ENCODE measurements at places on chromosomes 12 and 14.

GRCh38 chr14:65222440-65222858 lies 120.1 kb upstream of the MAX start:
- no peak for DNase-seq

GRCh38 chr12:12874029-12874428 lies 17.3 kb upstream of the GPRC5A start:
- no peak for DNase-seq

GRCh38 chr12:25681580-25681979 lies 128.5 kb upstream of the LMNTD1 start:
- no peak for DNase-seq

- no peak for DNase-seq
Measured at GRCh38 chr14:45140661-45141187, 5.0 kb downstream of the FANCM start.

DNA sequence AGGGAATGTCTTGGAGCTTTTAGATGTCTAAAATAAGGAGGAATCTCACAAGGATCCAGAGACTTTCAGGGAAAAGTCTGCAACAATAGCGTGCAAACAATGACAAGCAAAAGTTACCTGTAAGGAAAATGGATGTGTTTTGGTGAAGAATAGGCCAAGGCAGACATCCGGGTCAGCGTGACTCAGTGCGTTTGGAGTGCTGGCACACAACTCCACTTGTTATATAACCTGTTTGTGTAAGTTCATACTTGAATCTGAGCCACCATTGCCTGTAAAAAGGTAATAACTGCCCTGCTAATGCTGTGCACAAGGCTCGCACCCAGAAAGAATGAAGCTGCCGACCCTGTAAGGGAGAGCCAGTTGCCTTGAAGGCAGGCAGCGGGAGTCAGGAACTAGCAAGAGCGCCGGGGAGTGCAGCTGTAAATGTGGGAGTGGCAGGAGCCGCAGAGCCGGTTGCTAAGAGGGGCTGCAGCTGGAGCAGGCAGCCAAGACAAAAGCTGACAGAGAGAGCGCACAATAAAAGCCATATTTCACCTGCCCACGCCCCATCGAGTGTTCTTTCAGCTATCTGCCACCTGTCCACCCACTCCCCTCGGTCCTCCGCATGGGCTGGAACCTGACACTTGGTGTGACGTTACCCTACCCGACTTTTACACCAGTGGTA lies 638.5 kb upstream of the MIS18BP1 start:
- DNase-seq, result peak; percentile 95

DNA sequence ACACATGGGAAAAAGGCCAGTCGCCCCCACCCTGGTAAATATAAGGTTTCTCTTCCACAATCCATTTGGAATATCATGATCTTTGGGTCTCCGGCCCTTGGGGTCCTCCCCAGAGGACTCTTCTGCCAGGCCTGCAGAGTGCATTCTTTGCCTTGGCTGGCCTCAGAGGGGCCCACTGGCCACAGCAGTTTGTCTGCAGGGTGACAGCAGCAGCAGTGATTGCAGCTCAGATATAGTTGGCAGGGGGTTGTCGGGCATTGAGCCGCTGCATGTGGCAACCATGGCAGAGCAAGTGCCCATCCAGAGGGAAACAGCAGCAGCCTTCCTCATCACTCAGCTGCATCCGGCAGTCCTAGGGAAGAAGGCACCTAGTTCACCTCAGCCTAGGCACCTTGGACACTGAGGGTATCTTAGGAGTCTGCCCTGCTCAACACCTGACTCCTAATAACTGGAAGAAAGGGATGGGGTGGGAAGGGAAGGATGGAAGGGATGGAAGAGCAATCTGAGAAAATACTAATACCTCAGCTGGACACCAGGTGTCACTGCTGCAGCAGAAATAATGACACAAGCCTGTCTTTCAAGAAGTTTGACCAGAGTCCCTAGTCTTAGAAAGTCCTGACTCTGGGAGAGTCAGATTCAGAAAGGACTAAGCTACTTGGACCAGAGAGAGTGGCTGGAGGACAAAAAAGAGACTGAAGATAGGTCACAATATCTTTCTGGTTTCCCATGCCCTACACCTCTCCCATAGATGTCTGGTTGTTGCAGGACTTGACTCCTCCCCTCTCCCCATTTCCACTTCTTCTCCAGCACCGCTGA lies 8.9 kb downstream of the AJUBA start:
- DNase-seq, result no peak

DNA sequence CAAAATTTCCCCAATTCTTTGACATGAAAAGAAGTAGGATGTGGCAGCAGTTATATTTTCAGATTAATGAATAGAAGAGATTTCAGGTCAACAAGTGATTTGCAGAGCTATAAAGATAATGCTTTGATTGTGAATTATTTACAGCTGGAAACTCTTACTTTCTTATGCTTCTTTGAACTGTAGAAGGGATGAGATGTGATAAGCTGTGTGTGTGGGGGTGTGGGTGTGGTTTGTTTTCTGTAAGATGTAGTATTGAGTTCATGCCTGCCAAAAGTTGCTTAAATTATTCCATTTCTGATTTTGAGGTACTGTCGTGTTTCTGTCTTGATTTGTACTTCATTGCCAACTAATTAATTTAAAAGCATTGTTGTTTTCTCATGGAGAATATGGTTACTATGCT lies 22.7 kb downstream of the AEBP2 start:
- no peak for DNase-seq

GRCh38 chr14:27605282-27605681 lies 1007.4 kb upstream of the NOVA1 start:
- DNase-seq, result no peak

DNA sequence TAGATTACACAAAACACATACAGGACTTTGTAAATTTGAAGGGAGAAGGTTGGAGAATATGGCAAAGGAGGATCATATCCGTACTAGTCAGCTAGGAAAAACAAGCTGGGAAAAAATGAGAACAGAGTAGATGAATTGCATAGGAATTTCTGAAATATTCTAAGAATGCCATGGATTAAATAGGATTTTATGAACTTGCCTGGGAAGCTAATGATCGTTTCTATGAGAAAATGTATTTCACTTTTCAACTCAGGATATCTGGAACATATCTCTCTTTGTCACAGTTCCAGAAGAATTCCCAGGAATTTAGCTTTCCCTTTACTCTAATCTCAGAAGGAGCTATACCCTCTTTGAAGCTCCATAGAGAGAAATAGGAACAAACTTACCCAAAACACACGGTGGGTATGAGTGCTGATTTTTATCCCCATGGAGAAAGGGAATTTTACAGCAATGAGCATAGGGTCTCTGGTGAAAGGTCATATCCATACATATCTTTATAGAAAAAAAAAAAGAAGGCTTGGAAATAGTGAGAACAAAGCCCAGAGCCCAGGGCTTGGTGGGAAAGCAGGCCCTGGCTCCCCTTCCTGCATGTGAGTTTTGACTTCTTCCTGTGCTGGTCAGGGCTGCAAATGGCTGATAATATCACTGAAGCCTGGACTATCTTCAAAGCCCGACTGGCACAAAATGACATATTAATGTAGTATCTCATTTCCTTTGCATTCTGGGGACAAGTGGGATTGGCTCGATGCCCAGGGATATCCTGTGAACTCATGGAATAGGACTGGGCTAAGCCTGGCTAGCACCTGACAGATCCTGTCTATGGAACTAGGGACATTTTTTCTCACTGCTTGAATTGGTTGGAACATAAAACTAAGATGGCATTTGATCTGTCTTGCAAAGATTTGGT lies 136.3 kb downstream of the AEBP2 start:
- DNase-seq, result peak; percentile 18

DNA sequence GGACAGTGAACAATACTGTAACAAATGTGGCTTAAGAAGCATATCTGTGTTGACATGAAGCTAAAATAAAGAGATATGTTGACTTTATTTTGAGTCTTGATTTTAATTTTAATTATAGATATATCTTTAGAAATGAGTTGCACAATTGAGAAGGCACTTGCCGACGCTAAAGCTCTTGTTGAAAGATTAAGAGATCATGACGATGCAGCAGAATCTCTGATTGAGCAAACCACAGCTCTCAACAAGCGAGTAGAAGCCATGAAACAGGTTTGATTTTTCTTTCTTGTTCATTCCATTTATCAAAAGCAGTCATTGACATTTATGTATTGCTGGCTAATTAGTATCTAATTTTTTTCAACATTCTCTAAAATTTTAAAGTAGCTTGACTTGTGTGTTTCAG lies 15.8 kb downstream of the FGFR1OP2 start:
- DNase-seq, result no peak

- no peak for DNase-seq
Measured at GRCh38 chr12:1528791-1529190, 65.6 kb downstream of the FBXL14 start.

- DNase-seq, result peak; percentile 24
Measured at GRCh38 chr12:114476159-114476558, 70.2 kb upstream of the TBX5 start.

DNA sequence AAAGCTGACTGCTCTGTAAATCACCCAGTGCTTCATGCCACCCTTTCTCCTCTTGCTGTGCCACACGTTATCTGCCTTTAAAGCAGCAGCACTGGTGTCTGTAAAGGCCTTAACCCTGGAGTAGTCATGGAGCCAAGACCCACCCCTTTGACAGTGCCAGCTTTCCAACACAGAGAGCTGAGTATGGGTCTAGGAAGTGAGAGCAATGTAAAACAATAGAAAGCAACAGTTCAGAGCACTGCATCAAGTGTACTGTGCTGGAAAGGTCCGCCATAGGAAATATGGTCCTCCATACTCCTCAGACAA lies 139.5 kb downstream of the DAD1 start:
- no peak for DNase-seq

DNA sequence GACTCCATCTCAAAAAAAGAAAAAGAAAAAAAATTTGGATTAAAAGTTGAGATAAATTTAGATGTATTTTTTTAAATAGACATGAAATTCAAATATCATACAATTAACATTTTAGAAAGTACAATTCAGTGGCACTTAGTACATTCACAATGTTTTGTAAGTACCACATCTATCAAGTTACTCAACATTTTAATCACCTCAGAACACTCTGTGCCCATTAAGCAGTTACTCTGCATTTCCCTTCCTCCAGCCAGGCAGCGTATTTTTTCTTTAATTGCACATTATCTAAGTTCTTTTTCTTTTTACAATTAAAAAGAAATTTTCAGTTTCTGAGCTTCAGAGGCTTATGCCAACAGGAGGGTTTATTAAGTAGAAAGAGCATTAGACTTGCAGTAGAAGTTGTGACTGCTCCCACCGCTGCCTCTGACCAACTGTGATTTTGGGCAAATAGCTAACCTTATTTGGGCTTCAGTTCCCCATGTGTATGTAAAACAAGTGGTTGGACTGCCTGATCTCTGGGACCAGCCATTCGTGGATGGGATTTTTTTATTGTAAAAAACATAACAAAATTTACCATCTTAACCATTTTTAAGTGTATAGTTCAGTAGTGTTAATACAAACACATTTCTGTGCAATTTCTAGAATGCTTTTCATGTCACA lies 65.7 kb downstream of the WNK1 start:
- no peak for DNase-seq

DNA sequence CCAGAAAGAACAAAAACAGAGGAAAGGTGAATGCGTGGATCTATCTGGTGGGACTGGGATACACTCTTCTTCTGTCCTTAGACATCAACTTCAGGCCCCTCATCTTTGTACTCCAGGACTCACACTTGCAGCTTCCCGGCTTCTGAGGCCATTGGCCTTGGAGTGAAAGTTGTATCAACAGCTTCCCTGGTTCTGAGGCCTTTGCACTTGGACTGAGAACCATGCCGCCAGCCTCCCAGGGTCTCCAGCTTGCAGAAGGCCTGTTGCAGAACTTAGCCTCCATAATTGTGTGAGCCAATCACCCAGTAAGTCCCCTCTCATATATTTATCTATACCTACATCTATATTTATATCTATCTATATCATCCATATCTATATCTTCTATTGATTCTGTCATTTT lies 218.4 kb downstream of the SOX5 start:
- no peak for DNase-seq

GRCh38 chr14:34012978-34013720 lies 62.3 kb upstream of the EGLN3 start:
- no peak for DNase-seq

DNA sequence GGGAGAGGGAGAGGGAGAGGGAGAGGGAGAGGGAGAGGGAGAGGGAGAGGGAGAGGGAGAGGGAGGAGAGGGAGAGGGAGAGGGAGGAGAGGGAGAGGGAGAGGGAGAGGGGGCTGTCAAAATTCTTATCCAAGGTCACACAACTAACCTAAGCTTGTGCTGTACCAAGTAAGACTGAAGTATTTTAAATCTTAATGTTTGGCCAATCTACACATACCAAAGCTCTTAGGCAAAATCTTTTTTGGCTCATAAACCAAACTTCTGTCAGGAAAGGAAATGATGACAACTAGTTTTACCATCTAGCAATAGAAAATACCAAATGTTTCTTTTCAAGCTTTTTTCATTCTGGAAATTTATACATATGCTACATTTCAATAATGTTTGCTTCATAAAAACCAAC lies 33.8 kb downstream of the CCDC38 start:
- DNase-seq, result no peak

DNA sequence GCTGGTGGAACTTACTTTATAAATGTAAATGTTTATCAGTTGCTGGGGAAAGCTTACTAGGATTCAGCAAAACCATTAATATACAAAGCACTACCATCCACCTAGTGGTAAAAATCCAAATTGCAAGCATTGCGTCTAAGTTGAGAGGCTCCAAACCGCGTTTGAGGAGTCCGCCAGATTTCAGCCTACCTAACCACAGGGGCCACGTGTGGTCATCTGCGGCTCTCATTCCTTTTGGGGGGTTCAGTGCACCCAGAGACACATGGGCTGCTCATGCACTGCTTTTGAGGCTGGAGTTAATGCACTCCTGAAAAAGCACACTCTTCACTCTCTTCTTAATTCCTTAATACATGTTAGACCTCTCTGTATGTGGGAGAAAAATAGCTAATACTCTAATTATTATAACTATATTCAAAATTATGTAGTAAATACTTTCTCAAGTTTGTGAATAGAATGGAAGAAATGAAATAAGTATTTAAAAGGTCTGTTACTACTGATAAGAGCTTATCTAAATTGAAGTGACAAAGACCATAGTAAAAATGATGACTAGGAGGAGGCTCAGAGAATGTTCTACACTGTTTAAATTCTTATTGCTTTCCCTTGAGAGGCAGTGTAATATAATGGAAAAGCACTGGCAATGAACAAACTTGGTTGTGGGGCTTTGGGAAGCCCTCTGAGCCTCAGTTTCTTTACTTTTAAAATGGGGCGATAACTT lies 41.4 kb upstream of the MANSC4 start:
- DNase-seq, result no peak

DNA sequence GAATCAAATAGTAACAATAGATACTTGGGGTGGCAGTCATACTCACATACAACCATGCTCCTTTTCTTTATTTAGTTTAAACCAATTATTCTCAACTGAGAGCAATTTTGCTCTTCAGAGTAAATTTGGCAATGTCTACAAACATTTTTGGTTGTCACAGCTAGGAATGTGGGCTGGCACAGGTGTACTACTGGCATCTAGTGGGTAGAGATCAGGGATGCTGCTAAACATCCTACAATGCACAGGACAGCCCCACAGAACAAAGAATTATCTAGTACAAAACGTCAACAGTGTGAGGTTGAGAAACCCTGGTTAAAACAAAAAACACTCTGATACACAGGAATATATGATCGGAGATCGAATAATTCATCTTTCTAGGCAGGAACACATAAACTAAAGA lies 186.5 kb downstream of the NELL2 start:
- DNase-seq, result no peak

- DNase-seq, result no peak
Measured at GRCh38 chr12:53551889-53552291, 44.6 kb upstream of the NPFF start.

All from NCI-H187 (cell line).